Caco-2 (cell line): ENCODE measurements at places on chromosomes 3 and 15. TPM values are rescaled to one million over a fixed set of nuclear protein-coding genes. Genes with fewer than 3 reads are reported as not detected.

Gene ITGA11
- 0.18 TPM in 1 of 2 replicates, not detected in the other for total RNA-seq

DNA sequence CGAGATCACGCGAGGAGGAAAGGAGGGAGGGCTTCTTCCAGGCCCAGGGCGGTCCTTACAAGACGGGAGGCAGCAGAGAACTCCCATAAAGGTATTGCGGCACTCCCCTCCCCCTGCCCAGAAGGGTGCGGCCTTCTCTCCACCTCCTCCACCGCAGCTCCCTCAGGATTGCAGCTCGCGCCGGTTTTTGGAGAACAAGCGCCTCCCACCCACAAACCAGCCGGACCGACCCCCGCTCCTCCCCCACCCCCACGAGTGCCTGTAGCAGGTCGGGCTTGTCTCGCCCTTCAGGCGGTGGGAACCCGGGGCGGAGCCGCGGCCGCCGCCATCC is 1.1 kb upstream of the SETD5 start:
- peaks cover 28% of the 10 kb centered on the region for H3K4me1 ChIP-seq
- H3K36me3 ChIP-seq, result no peaks in the 10 kb centered on the region; the same call in 1 of the 2 replicates
- peak overlapping the region; percentile 91 for H3K4me3 ChIP-seq
- H3K27me3 ChIP-seq, result no peaks in the 10 kb centered on the region

DNA sequence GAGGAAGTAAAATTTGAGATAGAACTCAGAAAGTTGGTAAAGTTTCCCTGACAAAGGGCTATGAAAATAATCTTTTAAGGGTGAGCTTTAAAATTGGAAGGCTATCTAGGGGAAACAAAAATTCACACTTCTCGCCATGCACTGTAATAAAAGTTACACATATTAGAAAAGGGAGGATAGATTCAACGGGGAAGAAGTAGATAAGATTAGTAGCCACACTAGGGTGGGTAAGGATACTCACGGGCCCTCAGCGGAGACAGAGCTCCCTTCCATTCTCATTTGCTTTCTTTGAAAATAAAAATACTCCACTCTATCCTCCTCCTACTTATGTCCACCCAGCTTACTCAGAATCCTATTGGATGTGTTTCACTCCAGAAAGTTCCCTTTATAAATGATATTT is 691.3 kb upstream of the NR2F2 start:
- no peak overlapping the region for H3K4me3 ChIP-seq
- no peaks in the 10 kb centered on the region for H3K36me3 ChIP-seq
- no peaks in the 10 kb centered on the region for H3K27me3 ChIP-seq
- DNase-seq, result no peak

Gene CLRN1
- total RNA-seq, result not detected in 2 replicates

GRCh38 chr3:195040094-195040493 is 230.9 kb downstream of the XXYLT1 start:
- H3K27me3 ChIP-seq, result no peaks in the 10 kb centered on the region
- no peak overlapping the region for H3K27ac ChIP-seq
- H3K36me3 ChIP-seq, result no peaks in the 10 kb centered on the region
- H3K4me3 ChIP-seq, result no peak overlapping the region
- no peak for DNase-seq
- H3K4me1 ChIP-seq, result peaks cover 11% of the 10 kb centered on the region

DNA sequence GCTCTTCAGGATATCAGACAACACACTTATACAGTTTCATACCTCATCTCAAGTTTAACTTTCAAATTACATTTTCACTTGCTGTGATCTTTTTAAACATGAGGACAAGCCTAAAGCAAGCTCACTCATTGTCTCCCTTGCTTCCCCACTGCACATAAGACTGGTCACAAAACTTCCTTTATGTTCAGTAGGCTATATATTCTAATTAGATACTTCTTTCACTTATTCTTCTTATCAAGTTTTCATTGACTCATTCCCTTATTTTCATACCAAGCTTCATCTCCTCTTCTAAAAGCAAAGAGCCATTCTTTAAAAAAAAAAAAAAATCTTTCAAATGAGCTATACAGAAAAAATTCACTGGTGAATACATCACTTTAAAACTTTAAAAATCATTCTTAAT is 62.6 kb downstream of the ESYT3 start:
- no peaks in the 10 kb centered on the region for H3K4me1 ChIP-seq
- H3K36me3 ChIP-seq, result no peaks in the 10 kb centered on the region
- DNase-seq, result no peak
- no peaks in the 10 kb centered on the region for H3K27me3 ChIP-seq
- H3K27ac ChIP-seq, result no peak overlapping the region

GRCh38 chr3:192848371-192849233 is 69.1 kb downstream of the MB21D2 start:
- no peak for DNase-seq
- no peak overlapping the region for H3K27ac ChIP-seq
- no peak overlapping the region for H3K4me3 ChIP-seq

Gene EIF4E3
- total RNA-seq, result 1.2 and 1.7 TPM in 2 replicates

GRCh38 chr3:105274536-105274935 is 92.2 kb upstream of the ALCAM start:
- no peaks in the 10 kb centered on the region for H3K27me3 ChIP-seq
- no peak overlapping the region for H3K4me3 ChIP-seq
- no peaks in the 10 kb centered on the region for H3K36me3 ChIP-seq
- no peaks in the 10 kb centered on the region for H3K4me1 ChIP-seq
- no peak overlapping the region for H3K27ac ChIP-seq

DNA sequence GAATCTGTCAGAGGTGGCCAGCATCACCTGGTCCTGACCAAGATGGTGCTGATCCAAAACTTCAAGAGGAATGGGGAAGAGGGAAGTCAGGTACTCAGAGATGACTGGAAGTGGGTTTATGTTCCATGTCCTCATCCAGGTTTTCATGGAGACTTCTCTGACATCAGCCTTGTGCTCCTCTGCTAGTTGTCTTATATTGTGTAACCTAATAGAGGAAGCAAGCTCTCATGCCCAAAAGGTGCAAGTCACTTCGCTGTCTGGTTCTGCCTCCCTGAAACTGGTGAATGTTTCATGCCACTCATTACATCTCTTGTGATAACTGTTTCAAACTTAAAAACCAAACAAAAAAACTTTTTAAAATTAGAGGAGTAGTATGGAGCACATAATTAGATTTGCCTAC is 127.2 kb upstream of the MANF start:
- H3K36me3 ChIP-seq, result no peaks in the 10 kb centered on the region
- DNase-seq, result no peak
- H3K4me1 ChIP-seq, result no peaks in the 10 kb centered on the region
- H3K27ac ChIP-seq, result no peak overlapping the region

DNA sequence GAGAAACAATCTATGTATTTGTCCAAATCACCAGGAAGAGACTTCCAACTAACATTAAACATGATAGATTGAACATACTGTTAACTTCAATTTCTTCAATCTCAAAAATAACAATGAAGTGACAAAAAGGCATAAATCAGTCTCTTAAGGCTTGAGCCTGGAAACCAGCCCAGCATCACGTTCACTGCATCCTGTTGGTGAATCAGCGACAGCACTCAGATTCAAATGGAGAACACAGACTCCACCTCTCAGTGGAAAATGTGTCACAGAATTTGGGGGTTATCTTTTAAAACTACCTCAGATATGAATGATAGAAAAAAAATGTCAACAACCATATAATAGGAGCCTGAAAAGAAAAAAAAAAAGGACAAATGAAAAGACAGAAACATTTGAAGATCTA is 212.0 kb downstream of the MINAR1 start:
- H3K27me3 ChIP-seq, result no peaks in the 10 kb centered on the region
- no peak for DNase-seq
- no peak overlapping the region for H3K4me3 ChIP-seq
- no peak overlapping the region for H3K27ac ChIP-seq
- no peaks in the 10 kb centered on the region; the same call in 1 of the 2 replicates for H3K4me1 ChIP-seq

DNA sequence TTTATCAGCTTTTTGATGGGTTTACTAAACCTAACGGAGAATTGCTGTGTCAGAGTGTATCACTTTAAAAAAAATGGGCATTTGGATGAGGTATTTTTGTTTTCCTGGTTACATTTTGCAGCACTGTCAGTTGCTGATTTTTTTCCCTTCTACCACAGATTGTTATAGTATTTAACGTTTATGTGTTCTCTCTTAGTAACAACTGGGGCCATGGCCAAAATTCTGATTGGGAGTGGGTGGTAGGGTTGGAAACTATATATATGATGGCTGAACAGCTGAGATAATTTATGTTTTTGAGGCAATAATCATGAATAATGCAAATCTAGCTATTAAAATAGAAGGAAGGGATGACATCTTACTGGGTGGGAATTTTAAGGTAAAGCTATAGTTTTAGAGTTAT is 229.4 kb upstream of the SUCLG2 start:
- no peaks in the 10 kb centered on the region for H3K36me3 ChIP-seq
- H3K27ac ChIP-seq, result no peak overlapping the region
- no peak for DNase-seq
- no peaks in the 10 kb centered on the region for H3K4me1 ChIP-seq
- no peaks in the 10 kb centered on the region for H3K27me3 ChIP-seq

Gene TMEM207
- 0.65 TPM in 1 of 2 replicates, not detected in the other for total RNA-seq

DNA sequence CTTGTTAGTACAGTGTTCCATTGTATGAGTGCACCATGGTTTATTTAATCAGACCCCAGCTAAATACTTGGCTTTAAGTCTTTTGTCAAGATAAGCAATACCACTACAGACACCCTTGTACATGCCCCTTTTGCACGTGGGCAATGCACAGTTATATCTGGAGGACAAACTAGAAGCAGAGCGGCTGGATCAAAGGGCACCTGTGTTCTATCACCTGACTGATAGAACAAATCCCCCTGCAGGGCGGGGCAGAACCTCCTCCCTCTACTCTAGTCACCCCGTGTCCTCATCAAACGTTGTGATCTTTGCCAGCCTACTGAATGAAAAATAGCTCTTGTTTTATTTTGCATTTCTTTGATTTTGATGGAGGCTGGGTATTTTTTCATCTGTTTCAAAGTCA is 314.9 kb downstream of the TLE3 start:
- DNase-seq, result peak; percentile 58
- no peaks in the 10 kb centered on the region for H3K27me3 ChIP-seq
- no peaks in the 10 kb centered on the region for H3K4me1 ChIP-seq
- H3K4me3 ChIP-seq, result no peak overlapping the region

DNA sequence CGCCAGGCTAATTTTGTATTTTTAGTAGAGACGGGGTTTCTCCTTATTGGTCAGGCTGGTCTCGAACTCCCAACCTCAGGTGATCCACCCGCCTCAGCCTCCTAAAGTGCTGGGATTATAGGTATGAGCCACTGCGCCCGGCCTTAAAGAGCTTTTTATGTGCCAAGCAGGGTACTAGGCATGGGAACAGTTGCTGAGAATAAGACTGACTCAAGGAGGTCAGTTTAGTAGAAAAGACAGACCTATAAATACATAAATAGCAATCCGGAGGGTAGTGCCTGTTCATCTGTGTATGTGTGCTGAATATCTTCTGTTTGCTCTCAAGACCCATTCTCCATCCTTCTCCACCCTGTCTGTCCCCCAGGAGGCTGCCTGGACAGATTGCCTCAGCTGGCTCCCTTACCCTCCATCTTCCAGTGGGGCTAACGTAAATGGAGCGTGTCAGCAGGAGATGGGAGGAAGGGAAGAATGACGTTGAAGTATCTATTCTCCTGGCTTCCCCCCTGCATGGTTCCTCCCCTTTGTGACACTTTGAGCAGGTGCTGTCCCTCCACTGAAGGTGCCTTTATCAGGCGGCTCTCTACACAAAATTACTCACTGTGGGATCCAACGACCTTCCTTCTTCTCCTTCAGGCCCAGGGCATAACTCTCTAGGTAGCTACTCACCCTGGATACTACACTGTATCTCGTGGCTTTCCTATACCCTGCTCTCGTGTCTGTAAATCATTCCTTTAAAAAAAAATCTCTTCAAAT is 31.1 kb downstream of the FBXO40 start:
- H3K36me3 ChIP-seq, result no peaks in the 10 kb centered on the region
- H3K27ac ChIP-seq, result no peak overlapping the region
- no peak for DNase-seq
- no peaks in the 10 kb centered on the region for H3K4me1 ChIP-seq
- no peak overlapping the region for H3K4me3 ChIP-seq

DNA sequence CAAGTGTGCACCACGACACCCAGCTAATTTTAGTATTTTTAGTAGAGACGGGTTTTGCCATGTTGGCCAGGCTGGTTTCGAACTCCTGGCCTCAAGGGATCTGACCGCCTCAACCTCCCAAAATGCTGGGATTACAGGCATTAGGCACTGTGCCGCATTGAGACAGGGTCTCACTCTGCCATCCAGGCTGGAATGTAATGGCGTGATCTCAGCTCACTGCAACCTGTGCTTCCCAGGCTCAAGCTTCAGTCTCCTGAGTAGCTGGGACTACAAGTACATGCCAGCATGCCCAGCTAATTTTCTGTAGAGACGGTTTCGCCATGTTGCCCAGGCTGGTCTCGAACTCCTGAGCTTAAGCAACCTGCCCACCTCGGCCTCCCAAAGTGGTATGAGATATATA is 51.6 kb downstream of the ACAD9 start:
- no peaks in the 10 kb centered on the region for H3K27me3 ChIP-seq
- no peaks in the 10 kb centered on the region for H3K36me3 ChIP-seq
- no peak overlapping the region for H3K27ac ChIP-seq

GRCh38 chr3:197139586-197139985 is 110.0 kb upstream of the MELTF start:
- H3K36me3 ChIP-seq, result peaks cover 3% of the 10 kb centered on the region
- no peaks in the 10 kb centered on the region for H3K27me3 ChIP-seq
- no peak overlapping the region for H3K27ac ChIP-seq
- DNase-seq, result no peak
- no peak overlapping the region for H3K4me3 ChIP-seq
- H3K4me1 ChIP-seq, result no peaks in the 10 kb centered on the region

Gene SH3GL3
- total RNA-seq, result not detected in 2 replicates

DNA sequence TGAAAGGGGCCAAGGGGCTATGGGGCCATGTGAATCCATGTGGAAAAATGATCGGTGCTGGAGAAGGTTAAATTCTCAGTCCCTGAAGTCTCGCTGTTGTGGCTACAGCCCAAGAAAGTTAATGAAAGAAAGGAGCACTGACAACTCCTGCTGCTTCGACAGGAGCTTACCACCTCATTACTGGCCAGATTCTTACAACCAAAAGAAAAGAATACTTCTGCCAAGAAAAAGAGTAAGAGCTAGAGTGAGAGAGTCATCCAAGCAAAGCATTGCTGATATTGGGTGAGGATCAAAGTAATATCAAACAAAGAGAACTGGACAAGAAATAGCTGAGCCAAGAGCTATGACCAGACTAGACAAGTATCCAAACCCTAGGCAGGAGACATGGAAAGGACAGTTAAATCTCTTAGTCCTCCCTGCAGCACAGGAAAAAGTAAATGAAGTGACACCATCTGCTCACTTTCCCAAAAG is 348.4 kb upstream of the PLSCR5 start:
- DNase-seq, result no peak
- no peaks in the 10 kb centered on the region for H3K27me3 ChIP-seq
- H3K27ac ChIP-seq, result no peak overlapping the region
- no peak overlapping the region for H3K4me3 ChIP-seq

GRCh38 chr3:31613177-31613576 is 80.5 kb downstream of the STT3B start:
- H3K4me1 ChIP-seq, result peaks cover 6% of the 10 kb centered on the region; the same call in 1 of the 2 replicates
- no peak overlapping the region for H3K4me3 ChIP-seq
- no peaks in the 10 kb centered on the region for H3K27me3 ChIP-seq
- H3K36me3 ChIP-seq, result no peaks in the 10 kb centered on the region
- no peak overlapping the region for H3K27ac ChIP-seq
